ENCODE measurements at places on chromosomes 2 and 18. TPM values are rescaled to one million over a fixed set of nuclear protein-coding genes. Genes with fewer than 3 reads are reported as not detected.

Gene ANKRD30B
- not detected for total RNA-seq

Gene MAL
- total RNA-seq, result 6.1 TPM

Gene TRABD2A
- 21.2 TPM for total RNA-seq

Gene RAD51AP2
- not detected for total RNA-seq

Gene RAB31
- 1.8 TPM for total RNA-seq

Gene NT5DC4
- total RNA-seq, result not detected
